ENCODE measurements at places on chromosomes 2 and 18.

- no peak for DNase-seq
Measured at GRCh38 chr2:183519371-183520056, 395.3 kb downstream of the NUP35 start.

DNA sequence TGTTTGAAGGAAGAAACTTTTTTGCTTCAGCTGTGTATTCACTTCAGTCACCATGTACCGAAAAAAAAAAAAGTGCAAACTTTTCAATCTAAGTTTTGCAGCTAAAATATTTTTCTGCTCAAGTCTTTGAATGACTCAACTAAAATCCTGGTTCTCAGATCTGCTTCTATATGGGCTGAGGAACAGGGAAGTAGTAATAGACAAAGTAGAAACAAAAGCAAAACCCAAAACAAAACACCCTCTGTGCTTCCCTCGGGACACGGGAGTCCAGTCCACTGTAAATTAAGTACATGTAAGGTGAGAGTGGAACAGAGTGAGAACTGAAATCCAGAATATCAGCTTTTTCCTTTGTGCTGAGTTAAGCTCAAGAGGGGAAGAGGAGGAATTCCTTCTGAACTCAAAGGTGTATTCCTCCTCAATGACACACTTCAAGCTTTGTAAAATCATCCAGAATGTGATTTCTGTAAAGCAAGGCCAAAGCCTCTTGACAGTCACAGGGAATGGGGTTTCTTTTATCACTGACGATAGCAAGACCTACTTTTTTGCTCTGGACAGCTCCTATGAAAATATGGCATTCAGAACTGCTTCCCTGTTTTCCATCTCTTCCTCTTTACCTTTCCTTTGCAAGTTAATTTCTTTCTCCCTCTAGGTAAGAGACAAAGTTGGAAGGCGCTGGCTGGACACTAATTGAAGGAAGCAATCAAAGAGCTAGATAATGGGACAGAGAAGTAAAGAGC is 433.5 kb upstream of the MMADHC start:
- no peak for DNase-seq

GRCh38 chr2:64622443-64623241 is 31.1 kb downstream of the SERTAD2 start:
- DNase-seq, result no peak

DNA sequence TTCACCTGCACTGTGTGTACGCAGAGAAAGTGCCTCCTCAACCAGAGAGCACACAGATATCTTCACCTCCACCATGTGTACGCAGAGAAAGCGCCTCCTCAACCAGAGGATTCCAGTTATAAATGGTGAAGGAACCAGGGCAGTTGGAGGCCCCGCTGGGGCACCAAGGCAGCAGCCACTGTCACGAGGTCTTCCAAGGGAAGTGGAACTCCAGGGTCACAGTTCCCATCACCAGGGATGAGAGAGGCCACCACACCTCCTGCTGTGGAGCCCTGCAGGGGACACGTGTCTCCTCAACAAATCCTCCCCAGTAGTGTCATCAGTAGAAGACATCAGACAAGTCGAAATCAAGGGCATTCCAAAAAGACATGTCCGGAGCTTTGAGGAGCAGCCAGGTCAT is 28.2 kb upstream of the NFATC1 start:
- DNase-seq, result no peak

- DNase-seq, result no peak
Measured at GRCh38 chr2:15804691-15805090, 135.7 kb upstream of the MYCN start.

DNA sequence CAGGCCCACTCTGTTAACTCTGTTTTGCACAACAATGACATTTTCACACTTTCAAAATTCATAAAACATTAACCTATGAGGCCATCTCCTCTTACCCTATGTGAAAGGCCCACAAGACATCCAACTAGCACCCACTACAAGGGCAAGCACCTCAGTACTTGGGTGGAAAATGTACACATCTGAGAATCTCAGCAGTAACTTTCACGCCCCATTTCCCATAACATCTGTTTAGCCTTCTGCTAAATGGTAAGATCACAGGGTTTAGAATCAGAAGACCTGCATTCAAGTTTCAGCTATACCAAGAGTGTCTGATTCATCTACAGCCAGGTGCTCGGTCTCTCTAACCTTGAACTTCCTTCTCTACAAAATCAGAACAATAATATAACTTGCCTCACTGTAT is 89.2 kb downstream of the SP100 start:
- no peak for DNase-seq

DNA sequence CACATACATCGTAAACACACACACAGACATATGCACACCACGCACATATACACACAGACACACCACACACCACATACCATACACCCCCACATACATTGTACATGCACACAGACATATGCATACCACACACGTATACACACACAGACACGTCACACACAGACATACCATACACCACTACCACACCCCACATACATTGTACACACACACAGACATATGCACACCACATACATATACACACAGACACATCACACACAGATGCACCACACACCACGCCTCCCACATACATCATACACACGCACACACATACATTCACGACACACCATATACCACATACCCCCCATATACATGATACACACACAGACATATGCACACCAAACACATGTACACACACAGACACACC is 58.4 kb downstream of the KIF5C start:
- DNase-seq, result no peak

GRCh38 chr2:30789670-30790210 is 17.5 kb downstream of the CAPN13 start:
- no peak for DNase-seq

DNA sequence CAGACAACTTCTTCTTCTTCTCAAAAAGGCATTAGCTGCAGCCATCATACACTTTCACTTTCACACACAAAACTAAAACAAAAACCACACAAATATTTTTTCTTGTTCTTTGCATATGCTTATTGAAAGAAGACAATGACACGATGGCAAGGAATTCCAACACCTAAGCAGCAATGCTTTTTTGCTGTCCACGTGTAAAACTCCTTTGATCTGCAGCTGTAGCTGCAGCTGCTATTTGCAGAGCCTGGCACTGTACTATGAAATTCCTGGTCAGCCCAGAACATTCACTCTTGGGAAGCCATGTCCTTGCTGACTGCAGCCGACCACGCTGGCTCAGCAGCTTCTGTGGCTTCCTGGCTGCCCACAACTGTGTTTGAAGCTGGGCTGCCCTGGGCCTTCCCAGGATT is 316.2 kb downstream of the CDH2 start:
- no peak for DNase-seq

- peak; percentile 60 for DNase-seq
Measured at GRCh38 chr2:102304711-102305611, 6.4 kb upstream of the IL1RL1 start.

DNA sequence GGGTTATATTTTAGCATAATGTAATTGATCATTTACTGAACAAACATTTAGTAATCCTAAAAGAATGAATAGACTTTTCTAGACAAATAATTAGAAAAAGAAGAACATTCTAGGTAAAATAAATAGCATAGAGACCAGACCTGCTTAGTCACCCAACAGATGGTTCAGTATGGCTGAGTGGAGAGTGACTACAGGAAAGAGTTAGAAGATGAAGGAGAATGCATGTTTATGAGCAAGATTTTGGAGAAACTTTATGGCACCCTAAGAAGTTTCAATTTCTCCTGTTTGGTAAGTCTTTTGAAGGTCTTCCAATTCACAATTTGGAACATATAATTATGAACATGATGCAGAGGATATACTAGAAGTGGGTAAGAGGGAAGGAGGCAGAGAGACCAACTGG is 32.9 kb downstream of the FAP start:
- no peak for DNase-seq

GRCh38 chr2:65292461-65293011 is 64.9 kb downstream of the ACTR2 start:
- DNase-seq, result no peak

GRCh38 chr2:20488782-20489181 is 41.9 kb downstream of the RHOB start:
- no peak for DNase-seq

DNA sequence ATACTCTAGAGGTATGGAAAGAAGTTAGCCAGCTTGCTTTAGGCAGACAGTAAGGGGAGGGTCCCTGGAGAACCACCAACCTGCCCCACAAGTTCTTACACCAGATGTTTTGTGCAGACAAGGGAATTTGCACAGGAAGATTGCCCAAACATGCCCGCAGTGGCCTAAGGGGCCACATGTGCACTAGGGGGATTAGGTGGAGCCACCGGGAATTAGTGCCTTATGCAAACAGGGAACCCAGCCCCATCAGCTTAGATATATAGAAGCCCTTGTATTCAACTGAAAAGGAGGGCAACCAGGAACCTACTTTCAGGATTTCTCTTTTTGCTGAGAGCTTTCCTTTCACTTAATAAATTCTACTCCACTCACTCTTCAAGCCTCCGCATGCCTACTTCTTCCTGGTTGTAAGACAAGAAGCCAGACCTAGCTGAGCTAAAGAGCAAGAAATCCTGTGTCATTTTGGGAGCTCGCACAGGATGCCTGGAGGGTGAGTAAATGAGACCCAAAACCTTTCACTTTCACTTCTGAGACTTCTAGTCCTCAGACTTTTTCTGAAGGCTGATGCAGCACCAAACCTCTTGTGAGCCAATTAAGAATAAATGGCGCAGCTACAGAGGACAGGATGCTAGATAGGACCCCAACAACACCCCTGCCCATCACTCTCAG is 146.3 kb downstream of the GCA start:
- DNase-seq, result no peak

DNA sequence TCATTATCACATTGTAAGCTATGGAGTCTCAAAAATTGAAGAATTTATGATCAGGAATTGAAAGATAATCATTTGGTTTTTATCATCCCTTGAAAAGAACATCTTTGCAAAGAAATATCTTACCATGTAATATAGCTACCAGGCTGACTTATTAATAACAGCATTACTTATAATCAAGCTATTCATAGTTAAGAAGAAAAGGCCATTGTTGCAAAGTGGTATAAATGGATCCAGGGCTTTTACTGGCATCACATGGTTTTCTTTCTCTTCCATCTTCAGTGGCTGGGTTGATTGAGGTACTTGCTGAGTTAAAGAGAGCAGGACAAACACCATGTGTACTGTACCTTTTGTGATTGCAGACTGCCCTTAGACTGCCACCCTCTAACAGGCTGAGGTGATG is 39.6 kb downstream of the MFSD6 start:
- no peak for DNase-seq

GRCh38 chr2:221203125-221203524 is 369.0 kb downstream of the EPHA4 start:
- no peak for DNase-seq

DNA sequence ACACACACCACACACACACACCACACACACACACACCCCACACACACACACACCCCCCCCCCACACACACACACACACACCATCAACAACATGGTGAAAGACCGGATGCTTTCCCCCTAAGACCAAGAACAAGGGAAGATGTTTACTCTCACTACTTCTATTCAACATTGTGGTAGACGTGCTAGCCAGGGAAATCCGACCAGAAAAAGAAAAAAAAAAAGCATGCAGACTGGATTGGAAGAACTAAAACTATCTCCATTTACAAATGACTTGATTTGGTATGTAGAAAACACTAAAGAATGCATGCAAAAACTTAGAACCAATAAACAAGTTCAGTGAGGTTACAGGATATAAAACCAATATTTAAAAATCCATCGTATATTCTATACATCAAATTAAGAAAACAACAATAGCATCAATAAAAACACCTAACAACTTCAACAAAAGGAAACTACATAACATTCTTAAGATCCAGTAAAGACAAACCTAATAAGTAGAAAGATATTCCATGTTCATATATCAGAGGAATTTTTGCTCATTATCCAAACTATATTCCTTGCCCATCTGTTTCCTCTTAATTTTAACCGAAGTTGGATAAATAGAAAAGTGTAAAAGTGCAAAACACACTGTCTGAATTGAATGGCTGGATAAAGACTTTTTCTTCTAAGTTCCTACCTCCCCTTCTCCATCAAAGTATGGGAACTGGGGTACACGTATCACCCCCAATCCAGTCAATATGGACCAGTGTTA is 51.5 kb upstream of the RNU4ATAC start:
- DNase-seq, result no peak

DNA sequence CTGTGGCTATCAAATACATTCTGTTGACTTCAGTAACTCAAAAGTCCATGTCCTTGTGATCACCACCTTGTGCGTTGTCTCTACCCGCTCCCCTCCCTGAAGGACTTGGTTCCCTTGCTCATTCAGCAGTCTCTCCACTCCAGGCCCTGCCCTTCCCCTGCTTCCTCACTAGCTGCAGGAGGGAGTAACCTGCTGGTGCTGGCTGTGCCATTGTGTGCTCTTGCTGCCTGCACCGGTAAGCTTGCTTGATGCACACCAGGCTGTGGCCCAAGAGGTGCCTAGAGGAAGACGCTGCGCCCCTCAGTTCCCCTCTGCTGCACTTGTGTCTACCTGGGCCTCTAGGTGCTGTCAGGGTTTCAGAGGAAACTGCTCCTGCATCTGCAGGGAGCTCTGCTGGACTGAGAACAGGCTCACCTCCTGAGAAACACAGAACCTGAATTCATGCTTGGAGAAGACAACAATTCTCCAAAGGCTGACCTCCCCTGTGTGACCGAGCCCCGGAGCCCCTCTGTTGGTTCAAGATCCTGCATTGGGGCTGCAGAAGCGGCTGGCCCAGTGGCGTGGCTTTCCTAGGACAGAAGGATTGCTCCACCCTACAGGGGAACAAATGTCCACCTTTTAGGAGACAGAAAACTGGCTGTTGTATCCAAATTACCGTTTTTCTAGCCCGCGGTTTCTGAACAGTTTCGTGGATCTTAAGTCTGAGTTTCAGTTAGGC is 33.6 kb downstream of the PTPRM start:
- no peak for DNase-seq

DNA sequence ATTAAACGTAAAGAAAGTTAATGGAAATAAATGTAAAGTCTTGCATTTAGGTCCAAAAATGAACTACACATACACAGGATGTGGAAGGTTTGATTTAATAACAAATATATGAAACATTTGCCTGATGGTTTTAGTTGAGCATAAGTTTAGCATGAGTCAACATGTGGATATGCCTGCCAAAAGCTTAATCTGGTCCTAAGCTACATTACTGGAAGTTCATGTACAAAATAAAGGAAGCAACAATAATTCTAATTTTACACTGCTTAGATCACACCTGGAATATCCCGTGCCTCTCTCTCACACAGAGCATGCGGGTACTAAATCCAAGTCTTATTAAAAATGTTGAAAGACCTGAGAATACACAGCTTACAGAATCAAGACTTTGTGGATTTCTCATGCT is 276.5 kb upstream of the NRP2 start:
- no peak for DNase-seq

GRCh38 chr2:212815453-212815852 is 276.9 kb upstream of the ERBB4 start:
- DNase-seq, result peak; percentile 22

GRCh38 chr2:229206548-229206947 is 64.5 kb downstream of the PID1 start:
- DNase-seq, result no peak

DNA sequence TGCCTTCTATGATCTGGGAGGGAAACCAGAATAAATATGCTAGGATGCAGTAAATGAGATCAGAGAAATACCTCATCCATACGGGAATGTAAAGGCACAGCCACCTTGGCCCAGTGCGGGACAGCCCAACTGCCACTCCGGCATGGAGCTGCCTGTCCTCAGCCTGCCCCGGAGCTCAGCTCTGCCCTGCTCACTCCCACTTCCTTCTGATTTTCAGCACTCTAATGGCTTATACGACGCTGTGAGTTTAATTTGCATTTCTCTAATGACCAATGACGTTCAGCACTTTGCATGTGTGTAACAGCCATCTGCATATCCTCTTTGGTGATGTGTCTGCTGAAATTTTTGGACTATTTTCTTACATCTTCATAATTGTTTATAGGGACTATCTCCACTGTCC is 172.5 kb upstream of the RAB6C start:
- no peak for DNase-seq

Measured in activated T-cell treated with anti-CD3 and anti-CD28 coated beads, Interleukin-2, amount 50 U/mL, for 48 hours (primary cell).